ENCODE measurements at places on chromosomes 11 and 22. TPM values are rescaled to one million over a fixed set of nuclear protein-coding genes. Genes with fewer than 3 reads are reported as not detected.

DNA sequence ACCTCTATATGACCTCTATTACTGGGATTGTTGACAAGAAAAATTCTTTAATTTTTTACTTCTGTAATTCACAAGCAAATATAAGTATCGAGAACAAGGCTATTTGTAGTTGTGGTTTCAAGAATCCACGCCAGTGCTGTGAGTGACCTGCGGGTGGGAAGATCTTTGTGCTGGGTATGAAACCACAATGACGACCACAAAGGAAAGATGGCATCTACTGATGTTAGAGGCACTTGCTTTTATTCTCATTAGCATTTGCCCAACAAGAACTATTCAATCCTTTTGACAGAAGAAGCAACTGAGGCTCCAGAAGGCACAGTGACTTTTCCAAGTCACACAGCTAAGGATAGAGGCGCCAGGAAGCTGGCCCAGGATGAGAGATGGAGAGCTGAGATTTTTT lies 1054.9 kb downstream of the TBC1D22A start:
- no peaks in the 10 kb centered on the region for H3K27me3 ChIP-seq
- no peaks in the 10 kb centered on the region for H3K36me3 ChIP-seq
- H3K4me1 ChIP-seq = no peaks in the 10 kb centered on the region
- H3K27ac ChIP-seq = no peak overlapping the region
- no peak overlapping the region for H3K4me3 ChIP-seq

DNA sequence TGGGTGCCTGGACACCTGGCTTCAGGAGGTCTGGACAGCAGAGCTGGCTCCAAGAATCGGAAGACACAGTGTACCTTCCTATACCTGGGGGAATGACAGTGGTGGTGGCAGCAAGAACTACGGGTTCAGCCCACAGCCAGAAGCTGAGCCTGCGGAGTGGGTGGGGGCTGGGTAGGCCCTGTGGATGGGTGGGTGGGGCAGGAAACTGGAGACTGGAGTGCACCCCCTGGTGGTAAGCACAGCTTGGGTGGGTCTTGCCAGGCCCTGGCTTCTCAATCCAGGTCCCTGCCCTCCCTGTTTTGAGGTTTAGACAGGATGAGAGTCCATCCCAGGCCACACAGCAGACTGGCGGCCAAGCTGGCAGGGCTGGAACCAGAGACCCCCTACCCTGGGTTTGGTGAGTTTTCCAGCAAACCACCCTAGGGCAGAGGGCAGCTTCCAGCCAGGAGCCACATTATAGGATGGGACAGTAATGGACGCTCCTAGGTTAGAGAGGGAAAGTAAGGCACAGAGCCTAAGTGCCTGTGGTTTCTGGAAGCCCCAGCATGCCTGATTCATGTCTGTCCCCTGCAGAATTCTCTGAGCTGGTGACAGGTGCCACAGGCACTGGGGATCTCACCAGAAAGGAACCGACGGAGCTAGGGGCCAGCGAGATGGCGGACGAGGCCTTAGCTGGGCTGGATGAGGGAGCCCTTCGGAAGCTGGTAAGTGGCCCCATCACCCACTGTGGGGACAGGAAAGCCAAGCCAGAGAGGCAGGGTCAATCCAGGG lies 1.7 kb downstream of the SMTN start:
- peaks cover 7% of the 10 kb centered on the region for H3K36me3 ChIP-seq
- H3K4me3 ChIP-seq = peak overlapping the region; percentile 84
- H3K27me3 ChIP-seq = no peaks in the 10 kb centered on the region
- DNase-seq = peak; percentile 82
- peak overlapping the region; percentile 92 for H3K27ac ChIP-seq
- H3K4me1 ChIP-seq = peaks cover 49% of the 10 kb centered on the region

Gene MN1
- polyA plus RNA-seq = 0.33 TPM

DNA sequence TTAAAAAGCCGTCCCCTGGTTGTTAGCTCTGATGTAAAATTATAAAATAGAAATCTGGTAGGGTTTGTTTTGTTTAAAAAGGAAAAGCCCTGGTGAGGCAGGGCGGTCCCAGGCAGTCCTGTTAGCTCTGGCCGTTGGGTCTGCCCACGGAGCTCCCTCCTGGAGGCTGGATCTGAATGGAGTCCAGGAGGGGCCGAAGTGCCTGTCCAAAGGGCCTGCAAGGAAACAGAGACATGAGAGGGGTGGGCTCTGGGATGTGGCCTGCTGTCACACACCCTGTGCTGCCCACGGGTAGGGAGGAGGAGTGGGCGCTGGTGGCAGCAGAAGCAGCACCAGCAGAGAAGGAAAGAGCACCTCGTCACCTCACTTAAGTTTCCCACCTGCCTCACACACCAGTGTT lies 11.3 kb upstream of the PMM1 start:
- peaks cover 79% of the 10 kb centered on the region for H3K36me3 ChIP-seq
- no peak overlapping the region for H3K4me3 ChIP-seq
- H3K27ac ChIP-seq = no peak overlapping the region
- no peaks in the 10 kb centered on the region for H3K4me1 ChIP-seq
- DNase-seq = peak; percentile 22
- no peaks in the 10 kb centered on the region for H3K27me3 ChIP-seq

Gene HTR3A
- 2.9 TPM for polyA plus RNA-seq

DNA sequence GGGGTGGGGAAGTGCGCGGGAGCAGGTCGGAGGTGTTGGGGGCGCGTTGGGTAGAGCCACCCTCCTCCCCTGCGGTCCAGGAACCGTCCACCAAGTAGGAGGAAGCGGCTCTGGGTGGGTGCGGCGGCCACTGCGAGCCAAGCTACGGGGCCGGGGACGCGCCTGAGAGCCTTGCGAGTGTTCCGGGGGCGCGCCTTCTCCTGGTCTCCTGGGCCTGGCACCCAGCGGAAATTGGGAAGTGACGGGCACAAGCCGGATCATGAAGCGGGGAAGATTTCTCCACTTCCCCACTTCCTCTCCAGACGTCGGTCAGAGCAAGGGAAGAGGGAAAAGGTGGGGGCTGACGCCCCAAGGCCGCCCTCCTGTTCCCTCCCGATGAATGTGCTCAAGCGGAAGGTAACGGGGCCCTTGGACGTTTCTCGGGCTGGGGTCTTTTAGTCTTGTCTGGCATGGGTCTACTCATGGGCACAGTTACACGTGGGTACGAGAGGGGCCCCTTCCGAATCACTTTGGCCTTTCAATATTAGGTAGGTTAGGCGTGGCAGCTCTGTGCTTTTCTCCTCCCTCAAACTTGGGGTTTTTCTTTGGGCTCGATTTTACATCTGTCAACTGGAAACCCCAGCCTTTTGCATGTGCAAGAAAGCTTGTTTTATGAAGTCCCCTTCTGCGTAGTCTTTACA lies 865 bp downstream of the RBM14 start:
- H3K4me3 ChIP-seq = peak overlapping the region; percentile 86
- DNase-seq = peak; percentile 95
- H3K27me3 ChIP-seq = no peaks in the 10 kb centered on the region
- peaks cover 36% of the 10 kb centered on the region for H3K4me1 ChIP-seq

- H3K4me1 ChIP-seq = peaks cover 22% of the 10 kb centered on the region
- peak overlapping the region; percentile 54 for H3K27ac ChIP-seq
- no peak for DNase-seq
- peak overlapping the region; percentile 50 for H3K4me3 ChIP-seq
- peaks cover 39% of the 10 kb centered on the region for H3K27me3 ChIP-seq
These were observed 1.1 kb upstream of the GCAT start for GRCh38 chr22:37806409-37807333.

Gene STIM1
- 16.3 TPM for polyA plus RNA-seq

- H3K4me3 ChIP-seq = peak overlapping the region; percentile 46
- H3K27ac ChIP-seq = peak overlapping the region; percentile 74
- H3K27me3 ChIP-seq = no peaks in the 10 kb centered on the region
These were observed 5.3 kb upstream of the GALR3 start for GRCh38 chr22:37817705-37818408.
